SK-MEL-5 (cell line): ENCODE measurements at places on chromosomes 7 and 10.

- no peak for DNase-seq
These were observed 13.4 kb downstream of the SLC13A4 start for GRCh38 chr7:135714534-135715009.

- DNase-seq = no peak
These were observed 24.5 kb downstream of the IL15RA start for GRCh38 chr10:5952731-5953385.

DNA sequence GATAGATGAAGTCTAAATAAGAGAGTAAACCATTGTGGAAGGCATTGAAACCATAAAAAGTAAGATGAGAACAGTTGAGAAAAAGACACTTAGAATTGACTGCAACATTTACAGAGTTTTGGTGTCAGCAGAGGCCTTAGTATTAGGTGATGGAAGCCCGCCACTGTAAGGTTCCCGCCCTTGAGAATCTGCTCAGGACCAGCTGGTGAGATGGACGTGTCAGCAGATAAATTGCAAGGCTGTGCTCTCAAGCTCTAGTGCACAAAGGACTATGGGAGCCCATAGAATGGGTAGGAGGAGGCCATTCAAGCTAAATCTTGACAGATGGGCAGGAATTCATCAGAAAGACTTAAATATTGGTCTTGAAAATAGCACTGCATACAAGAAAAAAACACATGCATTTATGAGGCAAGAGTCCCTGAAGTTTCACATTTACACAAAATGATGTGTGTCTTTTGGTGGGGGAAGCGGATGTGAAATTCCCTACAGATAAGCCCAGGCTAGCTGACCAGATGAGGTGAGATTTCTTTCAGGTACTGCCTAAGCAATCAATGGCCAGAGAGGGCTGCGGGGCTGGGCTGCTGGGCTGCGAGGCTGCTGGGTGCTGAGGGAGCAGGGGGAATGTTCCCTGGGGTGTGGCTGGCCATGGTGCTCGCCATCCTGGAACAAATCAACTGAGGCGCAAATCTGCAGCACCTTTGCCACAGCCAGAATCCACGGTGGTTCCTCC is 42.5 kb downstream of the SYPL1 start:
- no peak for DNase-seq

- DNase-seq = no peak
These were observed 253.6 kb downstream of the STK31 start for GRCh38 chr7:23963461-23964165.

DNA sequence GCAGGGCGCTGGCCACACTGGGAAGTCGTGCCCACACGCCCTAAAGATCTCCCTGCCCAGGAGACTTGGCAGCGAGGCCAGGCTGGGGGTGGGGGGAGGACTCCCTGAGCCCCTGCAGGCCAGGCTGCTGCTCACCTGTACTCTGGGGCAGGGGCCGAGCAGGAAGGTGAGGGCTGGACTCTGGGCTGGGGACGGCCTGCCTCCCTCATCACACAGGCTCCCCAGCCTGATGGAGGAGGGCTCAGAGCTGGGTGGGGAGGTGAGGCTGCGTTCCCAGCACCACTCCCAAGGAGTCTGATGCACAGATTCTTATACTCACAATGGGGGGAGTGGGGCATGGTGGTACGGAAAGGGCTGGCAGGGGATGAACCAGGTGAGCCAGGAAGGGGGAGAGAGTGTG is 71.2 kb downstream of the ELFN1 start:
- no peak for DNase-seq
